T-helper 2 cell treated with Interferon-gamma antibody and Interleukin-4, amounts not matched to agents 5 μg/mL and 100 μg/mL, for 36 hours (primary cell): ENCODE measurements at places on chromosomes 12 and 14.

- peak; percentile 79 for DNase-seq
Observed at GRCh38 chr12:685388-685787, 22.1 kb upstream of the NINJ2 start.

GRCh38 chr12:108307006-108307405 is 32.1 kb downstream of the CMKLR1 start:
- no peak for DNase-seq

DNA sequence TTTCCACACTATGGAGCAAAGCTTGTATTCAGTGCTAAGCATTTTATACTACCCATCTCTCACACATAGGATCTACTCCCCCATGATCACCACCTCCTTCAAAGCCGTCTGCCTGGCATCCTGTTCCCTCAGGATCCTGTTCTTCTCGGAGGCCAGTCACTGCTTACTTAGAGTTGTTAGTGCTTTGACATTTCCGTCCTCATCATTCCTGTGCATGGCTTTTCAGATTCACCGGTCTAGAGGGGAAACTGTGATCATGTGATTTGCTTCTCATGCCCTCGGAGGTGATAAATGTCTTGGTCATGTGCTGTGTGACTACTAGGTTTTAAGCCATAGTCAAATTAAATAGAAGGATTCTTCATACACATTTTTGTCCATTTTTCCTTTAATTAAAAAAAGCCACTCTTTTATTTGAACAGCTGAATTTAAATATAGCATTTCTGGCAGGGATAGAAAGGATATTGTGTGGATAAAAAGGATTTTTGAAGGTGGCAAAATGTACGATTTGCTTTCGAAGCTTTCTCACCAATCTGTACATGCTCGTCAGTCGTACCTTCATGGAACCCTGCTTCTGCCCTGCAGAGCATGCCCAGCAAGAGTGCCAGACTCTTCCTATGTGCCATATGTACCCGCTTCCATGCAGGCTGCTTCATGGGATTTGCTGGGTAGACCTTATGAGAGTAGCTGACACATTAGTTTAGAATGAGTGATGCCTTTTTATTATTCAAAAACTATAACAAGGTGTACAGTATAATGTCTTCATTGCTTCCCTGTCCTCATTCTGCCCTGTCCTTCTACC is 53.3 kb downstream of the BMAL2 start:
- DNase-seq = no peak

- DNase-seq = no peak
Observed at GRCh38 chr14:75720842-75721498, 59.9 kb downstream of the TTLL5 start.

GRCh38 chr14:76589246-76589645 is 172.0 kb upstream of the VASH1 start:
- DNase-seq = no peak

DNA sequence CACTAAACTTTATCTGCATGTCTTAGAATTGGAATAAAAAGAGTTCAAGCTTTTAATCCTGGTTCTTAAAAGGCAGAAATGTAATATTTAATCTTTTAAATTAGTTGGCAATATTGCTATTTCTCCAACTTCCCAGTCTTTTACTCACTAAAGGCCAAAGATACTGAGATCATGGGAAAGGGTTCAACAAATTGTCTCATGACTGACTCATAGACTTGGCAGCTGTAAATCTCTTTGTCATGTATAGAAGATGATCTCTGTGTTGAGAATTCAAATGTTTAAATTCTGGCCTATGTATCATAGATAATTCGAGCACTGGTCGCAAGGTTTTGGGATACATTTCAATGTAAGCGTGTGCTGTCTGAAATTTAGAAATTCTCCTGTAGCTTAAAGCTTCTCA is 40.1 kb upstream of the STRAP start:
- DNase-seq = no peak

DNA sequence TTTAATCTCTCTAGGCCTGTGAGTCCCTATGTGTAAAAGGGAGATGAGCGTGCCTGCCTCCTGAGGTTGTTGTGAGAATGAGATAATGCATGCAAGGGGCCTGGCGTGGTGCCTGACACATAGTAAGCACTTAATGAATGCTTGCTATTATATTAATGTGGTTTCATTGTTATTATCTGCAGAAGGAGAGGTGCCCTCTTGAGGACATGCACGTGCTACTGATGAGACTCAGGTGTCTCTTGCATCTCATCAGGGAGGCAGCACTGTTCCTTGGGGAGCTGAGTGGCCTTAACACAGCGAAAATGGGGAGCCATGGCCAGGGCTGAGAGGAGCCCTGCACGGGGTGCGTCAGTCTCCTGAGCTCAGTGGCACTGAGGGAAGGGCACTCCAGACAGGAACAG is 29.9 kb upstream of the BCDIN3D start:
- DNase-seq = no peak

GRCh38 chr12:72865921-72866320 is 593.8 kb downstream of the TRHDE start:
- DNase-seq = no peak

- no peak for DNase-seq
Observed at GRCh38 chr14:29738950-29739349, 188.7 kb downstream of the PRKD1 start.

- no peak for DNase-seq
Observed at GRCh38 chr12:100720016-100720654, 74.4 kb upstream of the ANO4 start.

- no peak for DNase-seq
Observed at GRCh38 chr14:89926694-89927093, 27.8 kb downstream of the EFCAB11 start.

DNA sequence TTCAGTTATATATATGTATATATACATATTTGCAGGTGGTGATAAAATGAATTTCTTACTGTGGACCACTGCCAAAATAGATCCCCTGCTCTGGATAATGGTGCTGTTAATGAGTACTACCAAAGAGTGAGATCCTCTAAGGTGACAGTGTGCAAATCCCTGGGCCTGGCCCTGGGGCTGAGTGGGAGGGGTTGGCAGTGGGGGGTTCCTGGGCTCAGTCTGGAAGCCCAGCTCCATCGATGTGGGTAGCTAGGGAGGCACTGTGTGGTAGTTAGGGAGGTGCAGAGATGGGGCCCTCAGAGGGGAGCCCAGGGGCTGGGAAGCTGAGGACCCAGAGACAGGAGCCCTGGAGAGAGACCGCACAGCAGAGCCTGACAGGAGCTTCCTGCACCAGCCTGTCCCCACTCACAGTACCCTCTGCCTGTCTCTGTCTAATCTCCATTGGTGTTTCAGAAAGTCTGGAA is 9.1 kb downstream of the KRT8 start:
- no peak for DNase-seq

- DNase-seq = no peak
Observed at GRCh38 chr14:99023371-99023770, 248.6 kb downstream of the BCL11B start.

- no peak for DNase-seq
Observed at GRCh38 chr12:128009108-128009507, 257.9 kb upstream of the TMEM132C start.

DNA sequence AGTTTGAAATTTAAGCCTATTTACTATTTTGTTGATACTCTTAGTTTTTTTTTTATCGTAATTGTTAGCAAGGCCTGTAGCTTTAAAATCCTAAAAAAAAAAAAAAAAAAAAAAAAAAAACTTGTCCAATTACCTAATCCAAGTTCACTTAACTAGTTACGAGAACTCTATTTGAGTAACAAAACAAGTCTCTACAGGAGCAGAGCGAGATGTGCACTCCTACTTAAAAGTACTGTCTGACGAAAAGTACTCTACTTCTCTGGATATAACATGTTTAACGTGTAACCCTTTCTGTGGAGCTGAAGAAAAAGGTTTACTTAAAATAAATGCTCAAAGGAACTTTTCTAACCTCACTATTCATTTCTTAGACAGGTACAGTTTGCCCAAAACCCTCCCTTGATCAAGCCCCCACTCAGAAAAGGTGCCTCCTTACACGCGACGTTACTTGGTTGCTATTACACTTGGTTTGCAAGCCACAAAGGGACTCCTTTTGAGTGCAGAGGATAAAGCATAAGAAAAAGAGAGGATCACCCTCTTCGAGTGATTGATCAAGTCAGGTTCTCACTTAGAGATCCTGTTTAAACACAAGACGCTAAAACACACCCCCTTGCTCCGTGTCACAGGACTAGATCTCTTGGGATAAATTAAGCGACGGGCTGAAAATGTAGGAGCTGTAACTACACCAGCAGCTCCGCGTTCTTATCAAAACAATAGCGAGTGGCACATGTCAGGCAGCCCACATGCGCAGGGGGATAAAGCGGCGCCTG is 2.2 kb downstream of the BAZ1A start:
- DNase-seq = no peak

- no peak for DNase-seq
Observed at GRCh38 chr14:35079742-35080141, 33.7 kb downstream of the FAM177A1 start.

GRCh38 chr12:108853981-108854446 is 3.4 kb downstream of the SSH1 start:
- no peak for DNase-seq

DNA sequence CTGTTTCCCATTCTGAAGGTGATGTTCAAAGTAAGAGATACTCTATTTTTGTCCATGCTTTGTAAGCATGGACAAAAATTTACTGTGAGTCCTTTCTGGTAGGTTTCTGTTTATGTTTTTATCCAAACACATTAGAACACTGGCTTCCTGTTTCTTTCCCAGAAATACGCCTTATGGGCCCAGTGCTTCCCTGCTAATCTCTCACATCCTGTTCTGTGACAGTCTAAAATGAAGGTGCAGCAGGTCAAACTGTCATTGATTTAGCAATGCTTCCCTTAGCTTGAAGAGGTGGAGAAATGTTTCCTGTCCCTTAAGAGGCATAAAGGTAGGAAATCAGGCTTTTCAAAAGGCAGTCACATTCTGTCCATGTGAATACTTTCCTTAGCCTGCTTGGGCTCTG is 305.6 kb downstream of the RPS29 start:
- no peak for DNase-seq

GRCh38 chr12:104957719-104958000 is 430 bp downstream of the SLC41A2 start:
- peak; percentile 19 for DNase-seq

GRCh38 chr14:88008039-88008742 is 3.3 kb downstream of the GPR65 start:
- no peak for DNase-seq

GRCh38 chr12:99278899-99279298 is 368.7 kb upstream of the GARIN6 start:
- DNase-seq = no peak

GRCh38 chr12:53051058-53051880 is 1.4 kb downstream of the TNS2 start:
- DNase-seq = no peak

- DNase-seq = no peak
Observed at GRCh38 chr14:30015489-30015888, 87.8 kb upstream of the PRKD1 start.

DNA sequence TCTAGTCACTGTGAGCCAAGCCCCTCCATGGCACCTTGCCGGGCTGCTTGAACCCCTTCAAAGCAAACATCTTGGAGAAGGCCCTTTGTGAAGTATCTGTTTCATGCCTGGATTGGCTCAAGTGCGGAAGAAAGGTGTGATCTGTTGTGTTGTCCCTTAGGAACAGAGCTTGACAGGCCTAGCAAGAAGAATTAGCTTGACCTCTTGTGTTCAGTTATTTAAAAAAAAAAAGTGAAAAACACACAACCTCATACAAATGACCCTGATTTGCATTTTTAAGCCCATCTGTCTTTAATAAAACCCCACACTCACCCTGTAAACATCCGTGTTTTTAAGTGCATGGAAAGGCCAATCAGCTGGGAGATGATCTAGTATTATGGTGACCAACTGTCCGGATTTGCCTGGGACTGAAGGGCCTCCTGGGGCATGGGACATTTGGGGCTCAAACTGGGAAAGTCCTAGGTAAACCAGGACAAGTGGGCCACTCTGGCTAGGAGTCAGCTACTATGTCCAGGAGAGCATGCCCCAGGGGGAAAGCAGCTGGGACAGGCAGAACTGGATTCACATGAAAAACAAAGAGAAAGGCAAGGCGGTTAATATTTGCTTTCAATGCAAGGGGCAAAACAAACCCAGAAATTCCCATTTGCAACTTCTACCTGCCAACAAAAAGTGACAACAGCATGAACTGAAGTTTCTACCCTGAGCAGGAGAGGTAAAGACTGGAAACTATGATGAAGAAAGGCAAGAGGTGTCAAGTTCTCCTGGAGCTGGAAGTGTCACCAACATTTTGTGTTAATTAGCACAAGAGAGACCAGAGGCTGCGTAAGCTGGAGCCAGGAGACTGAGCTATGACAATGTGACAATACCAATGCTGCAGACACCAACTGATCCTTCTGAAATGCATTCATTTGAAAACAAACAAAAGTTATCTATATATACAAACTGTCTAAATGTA is 78.6 kb downstream of the CLMN start:
- no peak for DNase-seq

DNA sequence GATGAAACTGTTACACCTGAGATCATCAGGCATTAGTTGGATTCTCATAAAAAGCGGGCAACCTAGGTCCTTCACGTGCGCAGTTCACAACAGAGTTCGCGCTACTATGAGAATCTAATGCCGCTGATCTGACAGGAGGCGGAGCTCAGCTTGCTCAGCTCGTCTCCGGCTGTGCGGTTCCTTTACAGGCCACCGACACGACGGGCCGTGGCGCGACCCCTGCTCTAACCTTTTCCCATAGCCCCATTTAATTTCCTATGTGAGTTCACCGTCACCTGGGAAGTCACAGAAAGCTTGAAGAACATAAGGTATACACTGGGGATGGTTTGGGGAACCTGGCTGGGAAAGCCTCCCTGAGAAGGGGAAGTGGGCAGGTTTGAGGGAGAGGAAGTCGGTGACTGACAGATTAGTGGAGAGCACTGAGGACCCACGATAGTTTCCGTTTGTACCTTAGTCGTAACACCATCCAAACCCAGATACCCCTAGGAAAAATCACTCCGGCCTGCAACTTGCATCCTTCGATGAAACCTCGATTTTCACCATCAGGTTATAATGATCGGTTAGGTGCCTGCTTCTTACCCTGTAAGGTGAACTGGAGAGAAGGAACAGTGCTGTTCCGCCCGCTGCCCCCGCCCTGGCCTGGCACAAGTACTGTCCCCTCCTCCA is 2.8 kb upstream of the AAAS start:
- DNase-seq = peak; percentile 60

DNA sequence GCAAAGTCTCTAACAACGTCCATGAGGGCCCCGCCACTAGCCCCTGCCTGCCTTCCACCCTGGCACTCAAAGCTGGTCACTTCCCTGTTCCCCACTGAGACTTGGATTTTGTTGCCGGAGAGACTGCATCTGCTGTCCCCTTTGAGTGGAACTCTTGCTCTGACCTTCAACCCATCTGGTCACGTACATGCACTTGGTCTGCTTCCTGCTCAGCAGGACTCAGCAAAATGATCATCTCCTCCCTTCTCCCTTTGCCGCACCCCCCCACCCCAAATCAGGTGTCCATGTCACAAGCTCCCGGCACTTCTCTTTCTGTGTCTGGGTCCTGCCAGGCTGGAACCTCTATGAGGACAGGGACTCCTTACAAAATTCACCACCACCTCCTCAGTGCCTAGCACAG is 180.9 kb downstream of the CHST11 start:
- DNase-seq = no peak

GRCh38 chr12:2669560-2669959 is 125.2 kb upstream of the FKBP4 start:
- no peak for DNase-seq
